Daoy (cell line): ENCODE measurements at places on chromosomes 5 and 9. TPM values are rescaled to one million over a fixed set of nuclear protein-coding genes. Genes with fewer than 3 reads are reported as not detected.

DNA sequence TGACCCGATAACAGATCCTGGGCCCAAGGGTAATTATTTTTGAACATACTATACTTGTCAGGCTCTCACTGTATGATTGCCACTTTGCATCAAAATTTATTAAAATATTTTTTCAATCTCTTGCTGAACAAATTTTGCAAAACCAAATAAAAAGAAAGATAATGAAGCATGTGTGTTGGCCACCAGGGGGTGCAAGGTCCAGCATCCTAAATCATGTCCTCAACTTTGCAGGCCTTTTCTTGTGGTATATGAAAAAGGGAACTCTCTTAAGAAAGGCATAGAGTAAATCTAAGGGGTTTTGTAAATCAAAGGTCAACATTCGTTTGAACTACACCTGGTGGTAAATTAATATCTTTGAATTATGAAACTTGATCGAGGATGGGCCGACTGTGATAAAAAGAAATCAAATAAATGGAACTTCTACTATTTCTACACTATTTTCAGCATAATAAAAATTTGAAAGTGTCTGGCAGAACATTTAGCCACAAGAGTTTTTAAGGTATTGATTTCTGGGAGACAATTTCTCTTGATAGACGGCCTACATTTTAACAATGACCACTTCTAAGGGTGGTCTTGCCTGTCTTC, 676.5 kb downstream of the DMRTA1 start:
- no peak for DNase-seq

DNA sequence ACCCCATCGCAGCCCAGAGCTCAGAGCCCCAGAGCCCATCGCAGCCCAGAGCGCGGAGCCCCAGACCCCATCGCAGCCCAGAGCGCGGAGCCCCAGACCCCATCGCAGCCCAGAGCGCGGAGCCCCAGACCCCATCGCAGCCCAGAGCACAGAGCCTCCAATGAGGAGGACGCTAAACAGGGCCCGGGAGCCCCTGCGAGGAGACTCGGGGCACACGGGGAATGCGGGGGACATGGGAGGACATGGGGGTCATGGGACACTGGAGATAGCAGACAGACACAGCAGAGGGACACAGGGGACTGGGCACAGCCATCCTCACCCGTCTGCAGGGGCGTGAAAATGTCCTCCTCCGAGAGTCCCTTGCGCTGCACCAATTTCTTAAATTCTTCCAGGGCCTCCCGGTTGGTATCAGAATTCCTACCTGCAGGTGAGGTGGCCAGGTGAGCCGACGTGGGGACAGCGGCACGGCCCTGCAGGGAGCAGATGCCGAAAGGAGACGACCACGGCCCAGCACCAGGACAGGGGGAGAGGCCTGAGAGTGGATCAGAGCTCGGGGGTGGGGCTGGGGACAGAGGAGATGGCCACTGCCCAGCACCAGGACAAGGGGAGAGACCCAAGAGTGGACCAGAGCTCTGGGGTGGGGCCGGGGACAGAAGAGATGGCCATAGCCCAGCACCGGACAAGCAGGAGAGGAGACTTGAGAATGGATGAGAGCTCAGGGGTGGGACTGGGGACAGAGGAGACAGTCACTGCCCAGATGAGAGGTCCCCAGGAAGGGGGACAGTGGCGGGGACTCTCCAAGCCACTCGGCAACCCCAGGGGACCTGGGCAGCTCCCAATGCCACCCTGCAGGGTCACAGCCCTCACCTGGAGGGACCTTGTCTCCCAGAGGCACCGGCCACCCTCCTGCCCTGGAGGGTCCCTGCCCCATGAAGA, 2.8 kb downstream of the OBP2B start:
- no peak for DNase-seq

- no peak for DNase-seq
These were observed 43.9 kb downstream of the ANKRD31 start for GRCh38 chr5:75192804-75193203.

- no peak for DNase-seq
These were observed 39.8 kb upstream of the PCSK5 start for GRCh38 chr9:75850459-75851200.

DNA sequence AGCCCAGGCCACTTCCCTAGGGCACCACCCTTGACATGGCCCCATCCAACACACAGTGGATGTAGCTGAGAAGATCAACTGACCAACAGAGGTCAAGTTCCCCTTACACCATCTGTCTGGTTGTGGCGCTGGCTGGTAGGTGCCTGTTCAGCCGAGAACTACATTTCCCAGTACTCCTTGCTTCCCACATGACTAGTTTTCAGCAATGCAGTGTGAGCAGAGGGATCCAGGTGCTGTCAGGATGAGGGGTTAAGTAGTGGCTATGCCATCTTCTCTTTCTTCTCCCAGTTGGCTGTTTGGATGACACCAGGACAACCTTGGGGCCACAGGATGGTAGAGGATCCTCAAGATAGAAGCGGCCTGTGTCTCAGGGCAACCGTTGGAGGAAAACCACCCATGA, 48.6 kb upstream of the SH3PXD2B start:
- no peak for DNase-seq

- DNase-seq, result no peak
These were observed 31.2 kb upstream of the TLE1 start for GRCh38 chr9:81720450-81721086.

DNA sequence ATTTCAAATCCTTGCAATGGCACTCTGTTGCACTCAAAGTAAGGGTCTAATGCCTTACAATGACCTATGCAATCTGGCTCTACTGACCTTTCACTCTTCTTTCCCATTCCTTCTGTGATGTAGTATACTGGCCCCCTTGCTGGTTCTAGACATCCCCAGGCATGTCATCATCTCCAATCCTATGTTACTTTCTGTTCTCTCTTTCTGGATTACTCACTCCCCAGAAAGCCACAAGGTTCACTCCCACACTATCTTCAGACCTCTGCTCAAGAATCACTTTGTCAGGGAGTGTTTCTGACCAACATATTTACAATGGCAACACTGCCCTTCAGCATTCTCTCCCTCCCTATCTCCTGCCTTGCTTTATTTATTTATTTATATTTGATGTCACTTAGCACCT, 802.2 kb upstream of the WWC1 start:
- peak; percentile 73 for DNase-seq

The PAEP gene
- not detected in 2 replicates for total RNA-seq

The EIF4EBP3 gene
- not detected in 2 replicates for total RNA-seq

The CNTFR gene
- total RNA-seq, result 1.6 TPM in 1 of 2 replicates, not detected in the other

The GABRB2 gene
- total RNA-seq, result 0.09 and 0.11 TPM in 2 replicates

The ZNF474 gene
- total RNA-seq, result 0.92 and 1.8 TPM in 2 replicates

The SLC46A2 gene
- not detected in 2 replicates for total RNA-seq

The FOXB2 gene
- not detected in 2 replicates for total RNA-seq
